ENCODE measurements at places on chromosomes 3 and 15.

DNA sequence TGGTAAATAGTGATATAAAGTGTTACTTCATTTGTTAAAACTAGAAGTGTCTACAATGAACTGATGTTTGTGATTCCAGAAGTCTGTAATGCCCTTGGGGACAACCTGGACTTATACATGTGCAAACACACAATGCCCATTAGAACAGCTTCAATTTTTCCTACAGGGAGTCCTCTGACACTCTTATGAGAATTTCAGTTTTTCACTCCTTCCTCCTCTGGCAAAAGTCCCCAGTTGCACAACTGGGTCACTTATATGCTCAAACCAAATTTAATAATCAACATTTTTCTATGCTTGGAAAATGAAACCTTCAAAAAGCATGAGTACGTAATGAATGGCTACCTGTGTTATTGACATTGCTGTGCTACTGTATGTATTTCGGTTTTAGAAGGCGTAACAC lies at the start of gene OR5H15:
Gene OR5H15 (plus strand): TSS at position 301 of the 400 bp plus-strand sequence. CDS start 2,004 bp downstream, outside the sequence.
- no peak for DNase-seq

GRCh38 chr3:5295191-5295690 lies 107.7 kb downstream of the EDEM1 start:
- DNase-seq, result no peak

GRCh38 chr3:10702961-10703740 lies 112.9 kb upstream of the SLC6A11 start:
- no peak for DNase-seq

- no peak for DNase-seq
Measured at GRCh38 chr15:39597751-39598185, 16.9 kb downstream of the THBS1 start.

- DNase-seq, result no peak
Measured at GRCh38 chr15:41849204-41849603, 10.6 kb downstream of the PLA2G4B start.

GRCh38 chr3:39295184-39295775 lies 15.4 kb upstream of the CX3CR1 start:
- no peak for DNase-seq

DNA sequence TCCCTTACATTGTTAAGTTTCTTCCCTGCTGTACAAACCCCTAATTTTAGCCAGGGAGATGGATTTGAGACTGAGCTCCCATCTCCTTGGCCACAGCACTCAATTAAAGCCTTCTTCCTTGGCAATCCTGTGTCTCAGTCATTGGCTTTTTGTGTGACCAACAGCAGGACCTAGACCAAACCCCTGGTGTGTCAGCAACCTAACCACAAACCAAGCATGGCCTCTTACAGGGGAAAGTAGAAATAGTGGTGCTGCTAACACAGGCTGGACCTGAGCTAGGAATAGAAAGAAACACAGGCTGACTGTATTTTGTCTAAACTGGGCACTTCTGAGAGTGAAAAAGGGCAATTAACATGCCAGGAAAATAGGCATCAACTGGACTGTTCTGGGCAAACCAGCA lies 37.9 kb downstream of the PPCDC start:
- DNase-seq, result no peak

- DNase-seq, result no peak
Measured at GRCh38 chr3:195753581-195753980, 32.8 kb downstream of the MUC20 start.

GRCh38 chr3:54577313-54577712 lies 350.5 kb downstream of the LRTM1 start:
- no peak for DNase-seq
